Hair follicle dermal papilla cell (primary cell): ENCODE measurements at places on chromosomes 11 and 22. TPM values are rescaled to one million over a fixed set of nuclear protein-coding genes. Genes with fewer than 3 reads are reported as not detected.

CBLIF gene
- total RNA-seq, result not detected in 2 replicates

MUC6 gene
- total RNA-seq, result not detected in 2 replicates

MMP1 gene
- total RNA-seq, result 406 and 987 TPM in 2 replicates

CATSPERZ gene
- not detected in 2 replicates for total RNA-seq

AQP11 gene
- 0.85 and 1.1 TPM in 2 replicates for total RNA-seq

OR51E2 gene
- total RNA-seq, result 0.12 TPM in 1 of 2 replicates, not detected in the other

ZP1 gene
- total RNA-seq, result 0.12 TPM in 1 of 2 replicates, not detected in the other

OR8A1 gene
- under 0.01 TPM in 1 of 2 replicates, not detected in the other for total RNA-seq

MOV10L1 gene
- total RNA-seq, result 2.6 TPM in 2 replicates
